ENCODE measurements at places on chromosomes 3 and 15. TPM values are rescaled to one million over a fixed set of nuclear protein-coding genes. Genes with fewer than 3 reads are reported as not detected.

Gene PPIB
- 229 TPM for total RNA-seq

Gene CEP152
- total RNA-seq: 11.3 TPM

Gene MYLK
- 224 TPM for total RNA-seq

Gene TMEM212
- total RNA-seq: not detected

Gene SHQ1
- 28.8 TPM for total RNA-seq

Gene GOLGA8H
- total RNA-seq: 0.88 TPM

Gene GP9
- 3.8 TPM for total RNA-seq

Gene SLC9A9
- 31.1 TPM for total RNA-seq

Gene CX3CR1
- 5.3 TPM for total RNA-seq

Gene RCN2
- total RNA-seq: 95.2 TPM

Gene SYNM
- 33.3 TPM for total RNA-seq

Gene CDCP1
- total RNA-seq: 1.2 TPM

Gene SLC24A5
- 0.18 TPM for total RNA-seq

Gene GABRG3
- total RNA-seq: 0.82 TPM

Gene CNTN4
- 34.7 TPM for total RNA-seq

Gene STRIT1
- total RNA-seq: 2.0 TPM
